NCI-H2107 (cell line): ENCODE measurements at places on chromosomes 1 and 21.

- no peak for DNase-seq
These were observed 65.2 kb downstream of the LRRC8C start for GRCh38 chr1:89698020-89698560.

GRCh38 chr1:53408013-53408754 is 51.0 kb upstream of the DMRTB1 start:
- no peak for DNase-seq

- no peak for DNase-seq
These were observed 53.0 kb upstream of the ADORA3 start for GRCh38 chr1:111556325-111557037.

DNA sequence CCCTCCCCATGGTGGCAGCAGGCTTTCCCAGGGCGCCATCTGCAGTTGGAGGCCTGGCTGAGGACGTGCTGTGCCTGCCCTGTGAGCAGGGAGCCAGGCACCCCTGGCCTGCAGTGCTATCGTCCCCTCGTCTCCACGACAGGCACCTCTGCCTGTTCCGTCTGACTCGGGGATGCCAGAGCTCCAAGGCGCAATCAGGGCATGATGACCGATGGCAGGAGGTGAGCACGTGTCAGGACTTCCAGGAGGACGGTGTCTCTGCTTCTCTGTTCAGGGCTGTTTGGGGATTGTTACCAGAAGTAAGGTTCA is 125.2 kb downstream of the PCBP3 start:
- DNase-seq: no peak

GRCh38 chr1:14487671-14488070 is 110.8 kb upstream of the KAZN start:
- DNase-seq: no peak

DNA sequence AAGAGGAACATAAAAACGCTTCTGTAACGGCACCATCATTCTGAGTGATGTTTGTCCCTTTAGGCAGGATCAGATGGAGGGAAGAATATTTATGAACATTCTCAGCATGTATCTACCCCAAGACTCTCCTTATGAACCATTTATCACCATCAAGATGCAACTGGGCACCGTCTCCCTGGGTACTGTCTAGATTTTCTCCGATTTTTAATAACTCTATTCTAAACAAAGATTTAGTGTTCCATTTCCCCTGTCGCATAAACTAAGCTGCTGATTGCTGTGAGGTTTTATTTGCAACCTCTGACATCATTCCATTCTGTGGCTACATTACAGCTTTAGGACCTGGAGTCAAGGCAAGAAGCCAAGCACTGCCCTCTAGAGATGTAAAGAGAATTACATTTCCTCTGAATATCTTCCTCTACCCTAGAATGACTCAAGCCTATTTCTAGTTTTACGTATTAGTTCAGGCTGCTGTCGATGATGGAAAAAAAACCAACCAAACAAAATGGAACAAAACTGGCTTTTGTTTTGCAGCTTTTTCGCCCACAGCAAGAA is 130.1 kb upstream of the MAP1LC3C start:
- peak; percentile 9 for DNase-seq

DNA sequence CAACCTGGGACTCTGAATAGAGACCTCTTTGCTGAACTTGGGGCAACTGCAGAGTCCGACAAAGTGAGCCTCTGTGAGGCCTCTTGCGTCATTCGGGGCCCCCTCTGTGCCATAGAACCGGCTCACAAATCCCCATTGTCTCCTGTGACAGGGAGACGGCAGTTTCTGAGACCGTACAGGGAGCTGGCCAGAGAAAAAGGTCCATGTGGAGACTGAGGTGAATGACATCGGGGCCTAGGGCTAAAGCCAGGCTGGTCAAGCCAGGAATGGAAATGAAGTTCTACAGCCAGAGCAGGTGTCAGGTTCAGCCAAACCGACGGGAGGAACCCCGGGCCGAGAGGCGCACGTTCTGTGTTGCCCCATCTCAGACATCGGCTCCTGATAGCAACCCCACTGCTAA is 37.1 kb upstream of the TRIM67 start:
- no peak for DNase-seq

DNA sequence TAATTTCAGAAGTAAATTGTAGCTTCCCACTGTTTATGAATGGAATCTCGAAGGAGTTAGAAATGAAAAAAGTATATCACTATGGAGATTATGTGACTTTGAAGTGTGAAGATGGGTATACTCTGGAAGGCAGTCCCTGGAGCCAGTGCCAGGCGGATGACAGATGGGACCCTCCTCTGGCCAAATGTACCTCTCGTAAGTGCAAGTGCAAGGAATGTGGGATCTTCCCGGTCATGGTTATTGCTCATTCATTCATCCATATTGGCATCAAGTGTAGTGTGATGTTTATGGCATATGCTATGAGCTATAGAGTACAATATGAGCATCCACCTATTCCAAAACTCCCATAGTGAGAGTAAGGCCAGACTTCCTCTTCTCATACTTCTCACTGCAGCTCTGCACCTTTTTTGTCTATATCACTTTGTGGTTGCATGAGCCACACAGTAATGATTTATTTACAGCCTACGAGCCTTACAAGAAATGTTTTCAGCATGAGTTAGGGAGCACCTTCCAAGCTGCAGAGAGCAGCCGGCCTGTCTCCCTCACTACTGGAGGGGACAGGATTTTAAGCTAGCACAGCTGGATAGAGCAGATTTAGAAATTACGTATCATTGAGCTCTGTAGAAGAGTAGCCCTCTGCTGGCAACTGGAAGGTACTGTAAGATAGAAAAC is 24.9 kb upstream of the CR1L start:
- DNase-seq: no peak

GRCh38 chr1:58620926-58621325 is 43.9 kb upstream of the TACSTD2 start:
- no peak for DNase-seq

DNA sequence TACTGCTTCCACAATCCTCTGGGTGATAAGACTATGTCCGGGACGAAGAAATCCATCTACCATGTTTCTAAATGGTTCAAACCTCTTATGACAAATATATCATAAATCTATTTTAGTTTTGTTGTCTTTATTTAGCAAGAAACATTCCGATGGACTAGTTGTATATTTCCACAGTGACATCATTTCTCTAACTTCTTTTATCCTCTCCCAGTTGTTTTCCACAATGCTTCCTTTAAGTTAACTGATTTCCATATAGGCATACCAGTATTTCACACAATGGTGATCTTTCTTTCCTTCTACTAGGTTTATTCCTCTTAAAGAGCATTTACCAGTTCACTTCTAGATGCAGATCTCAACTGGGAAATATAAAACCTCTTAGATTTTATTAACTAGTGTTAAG is 44.8 kb downstream of the USP1 start:
- DNase-seq: no peak

- no peak for DNase-seq
These were observed 1.8 kb upstream of the TBX15 start for GRCh38 chr1:118989878-118990378.

- no peak for DNase-seq
These were observed 242.5 kb upstream of the VAMP3 start for GRCh38 chr1:7528386-7529198.

DNA sequence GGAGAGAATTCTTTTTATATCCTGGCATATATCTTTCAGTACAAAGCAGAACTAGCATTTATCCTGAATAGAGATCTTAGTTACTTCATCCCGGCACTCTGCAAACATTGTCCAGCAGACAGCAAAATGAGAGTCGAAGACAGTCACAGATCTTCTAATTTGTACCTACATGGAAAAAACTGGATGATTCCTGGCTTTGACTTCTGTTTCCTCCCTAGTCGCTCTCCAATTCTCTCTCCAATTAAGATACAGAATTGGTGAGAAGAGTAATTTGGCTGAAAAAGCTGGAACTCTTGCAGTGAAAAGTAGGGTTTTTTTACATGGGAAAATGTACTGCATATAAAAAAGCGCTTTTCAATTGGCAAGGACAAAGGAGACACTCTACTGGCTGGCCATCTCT is 151.1 kb upstream of the C8B start:
- no peak for DNase-seq

GRCh38 chr21:46155514-46156377 is at the start of gene FTCD:
TSS of gene FTCD (minus strand) at chr21:46155579. CDS start at chr21:46155523, 56 bp downstream.
- no peak for DNase-seq

- no peak for DNase-seq
These were observed 31.0 kb downstream of the ASH1L start for GRCh38 chr1:155531624-155532023.

DNA sequence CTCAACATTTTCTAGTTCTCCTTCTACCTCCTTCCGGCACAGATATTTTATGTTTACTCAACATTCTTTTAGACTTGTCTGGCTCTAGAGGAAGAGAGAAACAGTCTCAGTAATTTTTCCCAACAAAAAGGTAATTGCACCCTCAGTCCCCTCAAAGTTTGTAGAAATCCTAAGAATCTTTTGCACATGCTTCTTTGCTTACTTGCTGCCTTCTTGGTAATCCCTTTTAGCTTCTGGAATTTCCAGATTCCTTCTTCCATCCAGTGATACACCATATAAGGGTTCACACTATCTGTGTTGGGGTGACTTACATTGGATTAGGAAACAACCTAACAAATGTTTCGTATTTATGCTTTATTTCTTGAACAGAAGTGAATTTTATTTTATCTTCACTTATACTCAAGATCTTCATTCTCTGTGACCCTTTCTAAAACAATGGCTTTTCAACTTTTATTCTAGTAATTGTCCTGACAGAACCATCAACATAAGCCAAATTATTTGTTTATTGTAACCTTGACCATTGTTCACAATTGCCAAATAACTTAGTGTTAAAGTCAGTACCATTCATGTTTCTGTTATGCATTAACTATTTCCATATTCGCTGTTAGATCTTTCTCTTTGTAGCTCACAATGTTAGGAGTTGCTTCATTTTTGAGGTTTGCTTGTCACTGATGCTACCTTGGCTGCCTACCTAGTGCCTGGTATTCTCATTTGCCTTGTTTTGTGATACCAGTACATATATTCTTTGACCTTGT is 238.1 kb downstream of the HMCN1 start:
- no peak for DNase-seq

DNA sequence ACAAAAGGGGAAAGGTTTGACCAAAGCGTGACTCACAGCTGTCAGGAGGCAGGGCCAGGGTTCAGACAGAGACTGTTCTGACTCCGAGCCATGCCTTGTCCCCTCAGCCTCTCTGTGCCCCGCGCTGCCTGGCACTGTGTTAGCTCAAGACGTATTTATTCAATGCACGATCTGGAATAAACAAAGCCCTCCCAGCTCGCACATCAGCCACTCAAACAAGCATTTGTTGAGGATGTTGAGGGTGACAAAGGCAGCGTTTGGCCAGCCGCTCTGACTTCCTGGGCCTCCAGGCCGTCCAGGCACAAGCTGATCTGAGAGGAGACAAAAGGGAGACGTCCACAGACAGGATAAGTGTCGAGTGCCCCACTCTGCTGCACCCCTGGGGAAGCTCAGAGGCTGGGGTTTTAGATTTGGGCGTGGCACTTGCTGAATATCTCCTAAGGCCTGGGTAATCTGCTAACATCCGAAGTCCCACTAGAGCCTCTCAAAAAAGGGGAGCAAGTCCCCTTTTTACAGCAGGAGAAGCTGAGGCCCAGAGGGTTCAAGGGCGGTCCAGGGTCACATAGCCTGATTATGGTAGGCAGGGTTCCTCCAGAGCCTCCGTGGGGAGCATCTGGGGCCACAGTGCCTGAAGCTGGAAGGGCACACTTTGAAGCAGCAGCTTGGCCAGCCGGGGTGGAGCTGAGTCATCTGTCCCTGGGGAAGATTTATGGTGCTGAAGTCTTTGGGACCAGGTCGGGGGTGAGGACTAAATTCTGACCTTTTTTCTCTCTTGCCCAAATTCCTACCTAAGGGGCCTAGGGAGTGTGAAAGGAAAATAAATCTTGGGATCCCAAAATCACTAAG is 95.9 kb downstream of the SPSB1 start:
- no peak for DNase-seq

DNA sequence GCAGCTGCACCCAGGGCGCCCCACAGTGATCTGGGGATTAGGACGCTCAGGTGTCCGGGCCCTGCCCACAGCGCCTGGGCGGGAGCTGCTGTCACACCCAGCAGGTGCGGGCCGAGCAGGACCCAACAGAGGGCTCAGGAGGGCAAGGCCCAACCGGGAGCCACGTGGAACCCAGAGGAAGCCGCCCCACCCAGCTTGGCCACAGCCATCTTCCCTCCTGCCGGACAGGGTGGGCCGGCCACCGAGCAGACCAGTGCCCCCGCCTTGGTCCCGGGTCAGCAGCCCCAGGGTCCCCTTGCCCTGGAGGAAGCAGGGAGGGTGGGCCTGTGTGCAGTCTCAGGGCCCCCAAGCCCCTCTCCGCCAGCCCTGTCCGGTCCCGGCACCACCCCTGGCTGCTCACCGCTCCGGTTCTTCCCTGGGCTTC is 6.3 kb upstream of the TTLL10 start:
- DNase-seq: no peak

DNA sequence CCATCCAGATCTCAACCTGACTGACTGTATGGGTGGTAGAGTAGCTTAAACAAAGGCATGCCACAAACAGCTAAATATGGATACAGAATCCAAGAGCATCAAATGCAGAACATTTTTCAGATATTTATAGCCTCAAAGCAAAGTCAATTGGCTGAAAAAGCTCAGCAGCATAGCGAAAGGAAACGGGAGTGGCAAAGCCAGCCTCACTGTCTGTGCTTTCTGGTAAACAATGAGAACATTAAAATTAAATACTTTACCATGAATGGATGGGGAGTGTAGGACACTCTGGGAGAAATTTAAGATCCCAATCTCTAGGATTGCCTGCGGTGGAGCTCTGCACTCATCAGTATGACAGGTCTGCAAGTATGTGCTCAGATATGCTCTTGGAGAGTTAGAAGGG is 4.4 kb downstream of the RASAL2 start:
- DNase-seq: no peak

- no peak for DNase-seq
These were observed 377.8 kb downstream of the USH2A start for GRCh38 chr1:216045400-216045799.

DNA sequence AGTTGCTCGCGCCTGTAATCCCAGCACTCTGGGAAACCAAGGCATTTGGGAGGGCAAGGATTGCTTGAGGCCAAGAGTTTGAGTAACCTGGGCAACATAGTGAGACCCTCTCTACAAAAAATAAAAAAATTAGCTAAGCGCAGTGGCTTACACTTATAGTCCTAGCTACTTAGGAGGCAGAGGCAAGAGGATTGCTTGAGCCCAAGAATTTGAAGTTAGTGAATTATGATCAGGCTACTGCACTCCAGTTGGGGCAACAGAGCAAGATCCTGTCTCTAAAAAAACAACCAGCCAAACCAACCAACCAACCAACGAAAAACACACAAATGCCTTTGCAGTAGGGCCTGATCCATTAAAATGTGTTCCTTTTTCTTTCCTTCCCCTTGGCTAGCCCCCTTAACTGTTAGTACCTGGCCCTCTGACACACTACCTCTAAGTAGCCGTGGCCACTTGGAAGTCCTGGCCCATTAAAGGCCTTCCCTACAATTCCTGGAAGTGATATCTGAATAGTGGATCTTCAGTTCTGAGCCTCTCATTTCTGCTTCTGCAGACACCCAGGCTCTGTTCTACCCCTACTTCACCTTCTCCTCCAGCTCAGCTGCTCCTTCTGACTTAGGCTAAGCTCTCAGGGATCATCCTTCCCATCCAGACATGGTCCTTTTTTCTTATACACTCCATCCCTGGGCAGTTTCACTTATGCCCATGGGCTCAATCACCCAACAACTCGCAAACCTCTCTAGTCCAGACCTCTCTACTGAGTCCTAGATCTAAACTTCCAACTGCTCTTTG is 3.5 kb upstream of the OSCP1 start:
- no peak for DNase-seq

GRCh38 chr1:75787524-75787923 is 1.5 kb downstream of the RABGGTB start:
- DNase-seq: no peak

- no peak for DNase-seq
These were observed 19.4 kb upstream of the SRSF4 start for GRCh38 chr1:29200906-29201594.
